Airway epithelial cell (primary cell): ENCODE measurements at places on chromosomes 4 and X. TPM values are rescaled to one million over a fixed set of nuclear protein-coding genes. Genes with fewer than 3 reads are reported as not detected.

The ZFYVE28 gene
- total RNA-seq = 0.19 and 1.3 TPM in 2 replicates

The SPIN2A gene
- 0.07 TPM in 1 of 2 replicates, not detected in the other for total RNA-seq

The UCHL1 gene
- 36.6 and 62.4 TPM in 2 replicates for total RNA-seq

The SH3TC1 gene
- total RNA-seq = 36.3 and 37.0 TPM in 2 replicates

The MAP3K15 gene
- not detected in 2 replicates for total RNA-seq

The ZNF630 gene
- total RNA-seq = 0.37 and 1.6 TPM in 2 replicates

The DOK7 gene
- 3.4 and 3.6 TPM in 2 replicates for total RNA-seq

The MTTP gene
- total RNA-seq = 0.28 TPM in 2 replicates
